Stimulated activated CD4-positive, alpha-beta T cell treated with anti-CD3 and anti-CD28 coated beads, Interleukin-12 subunit alpha, Interleukin-12 subunit beta, amount 100 ng/mL, for 48 hours (primary cell): ENCODE measurements at places on chromosomes 7 and 10.

DNA sequence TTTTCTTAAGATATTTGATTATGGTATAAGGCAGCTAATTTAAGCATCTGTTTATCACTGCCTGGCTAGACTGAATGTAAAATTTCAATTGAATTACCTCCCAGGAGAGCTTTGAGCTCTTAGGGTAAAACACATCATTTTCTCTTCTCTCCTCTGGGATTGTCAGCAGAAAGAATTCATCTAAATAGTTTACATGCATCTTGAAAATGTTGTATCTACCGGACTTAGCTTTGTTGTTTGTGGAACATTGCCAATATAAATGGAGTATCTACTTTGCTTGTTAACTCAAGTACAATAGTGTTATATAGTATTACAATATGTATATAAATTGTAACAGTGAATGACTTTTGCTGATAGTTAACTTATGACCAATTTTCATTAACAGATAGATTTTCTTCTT, 73.3 kb downstream of the TAF3 start:
- no peak for DNase-seq

DNA sequence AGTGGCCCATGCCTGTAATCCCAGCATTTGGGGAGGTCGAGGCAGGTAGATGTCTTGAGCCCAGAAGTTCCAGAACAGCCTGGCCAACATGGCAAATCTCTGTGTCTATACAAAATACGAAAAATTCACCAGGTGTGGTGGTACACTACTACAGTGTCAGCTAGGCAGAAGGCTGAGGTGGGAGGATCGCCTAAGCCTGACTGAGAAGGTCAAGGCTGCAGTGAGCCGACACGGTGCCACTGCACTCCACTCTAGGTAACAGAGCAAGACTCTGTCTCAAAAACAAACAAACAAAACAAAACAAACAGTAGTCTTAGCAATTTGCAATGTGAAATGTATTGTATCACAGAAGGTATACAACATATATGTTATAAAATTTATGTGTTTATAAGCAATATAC, 348.0 kb downstream of the SEMA3D start:
- no peak for DNase-seq

- DNase-seq = no peak
Observed at GRCh38 chr10:8247191-8247590, 192.7 kb downstream of the GATA3 start.

GRCh38 chr7:116582806-116583444, 58.1 kb downstream of the CAV1 start:
- no peak for DNase-seq

- no peak for DNase-seq
Observed at GRCh38 chr10:44087403-44087802, 297.5 kb downstream of the CXCL12 start.

- DNase-seq = no peak
Observed at GRCh38 chr10:59360605-59361405, 1.5 kb downstream of the FAM13C start.
